ENCODE measurements at places on chromosomes 6 and 20. TPM values are rescaled to one million over a fixed set of nuclear protein-coding genes. Genes with fewer than 3 reads are reported as not detected.

GRCh38 chr20:19026121-19026878, 186.1 kb upstream of the SLC24A3 start:
- peak; percentile 46 for DNase-seq

DNA sequence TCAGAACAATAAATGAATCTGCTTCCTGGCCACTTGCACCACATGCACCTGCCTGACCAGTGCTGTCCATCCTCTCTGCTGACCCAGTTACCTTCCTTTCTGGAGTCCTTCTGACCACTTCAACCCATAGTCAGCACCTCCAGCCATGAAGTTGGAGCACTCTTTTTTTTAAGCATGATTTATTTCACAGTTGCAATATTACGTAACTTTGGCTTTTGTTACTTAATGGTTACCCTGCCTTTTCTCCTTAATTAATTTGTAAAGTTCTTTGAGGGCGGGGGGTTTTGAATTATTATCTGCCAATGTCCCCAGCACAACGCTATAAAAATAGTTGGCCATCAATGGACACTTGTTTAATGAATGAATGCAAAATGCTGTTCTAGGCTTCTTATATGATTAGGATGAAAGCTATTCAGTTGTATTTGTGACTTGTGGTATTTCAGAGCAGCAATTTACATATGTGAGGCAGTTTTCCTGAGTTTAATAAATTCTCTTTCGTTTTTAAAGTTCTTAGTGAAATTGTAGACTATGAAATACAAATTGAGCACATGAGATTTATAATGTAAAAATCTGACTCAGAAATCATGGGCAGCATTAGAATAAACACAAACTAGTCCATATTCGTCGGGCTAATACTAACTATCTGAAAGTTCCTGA, 180.0 kb downstream of the HS3ST5 start:
- DNase-seq: no peak

DNA sequence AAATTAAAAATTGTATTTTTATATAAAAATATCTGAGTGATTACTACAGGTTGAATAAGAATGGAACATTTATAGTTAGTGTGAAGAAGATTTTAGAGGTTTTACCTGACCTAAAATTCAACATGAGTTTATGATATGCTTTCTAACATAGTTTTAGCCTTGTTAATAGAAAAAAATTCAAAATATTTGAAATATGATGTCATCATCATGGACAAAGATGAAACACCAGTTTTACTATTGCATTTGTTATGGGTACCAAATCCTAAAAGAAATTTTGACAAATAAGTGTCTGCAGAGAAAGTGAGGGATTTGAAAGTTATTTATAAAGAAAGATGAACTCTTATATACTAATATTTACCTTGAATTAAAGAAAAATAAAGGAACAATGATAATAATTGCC, 479.7 kb downstream of the TBC1D32 start:
- DNase-seq: no peak

- peak; percentile 49 for DNase-seq
Measured at GRCh38 chr20:23021951-23022350, 13.2 kb upstream of the SSTR4 start.

- DNase-seq: peak; percentile 58
Measured at GRCh38 chr6:144447472-144447871, 162.3 kb downstream of the UTRN start.

DNA sequence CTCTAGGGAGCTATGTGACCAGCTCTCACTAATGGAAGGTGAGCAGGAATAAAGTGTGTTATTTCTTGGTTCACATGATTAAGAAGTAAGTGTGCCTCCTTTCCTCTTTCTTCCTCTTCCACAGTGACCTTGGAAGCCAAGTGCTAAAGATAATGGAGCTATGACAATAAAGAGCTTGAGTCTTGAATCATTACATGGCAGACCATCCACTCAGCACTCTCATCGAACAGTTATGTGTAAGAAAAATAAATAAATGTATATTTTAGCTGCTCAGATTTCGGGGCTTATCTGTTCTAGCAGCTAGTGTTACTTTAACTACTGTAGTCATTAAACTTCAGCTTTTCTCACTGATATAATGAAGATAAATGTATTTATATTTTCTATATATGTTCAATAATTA, 72.9 kb downstream of the HDGFL1 start:
- DNase-seq: no peak

GRCh38 chr20:52270696-52271095, 79.1 kb upstream of the ZFP64 start:
- no peak for DNase-seq

- no peak for DNase-seq
Measured at GRCh38 chr6:107823047-107823557, 1.0 kb downstream of the SCML4 start.

- DNase-seq: no peak
Measured at GRCh38 chr6:14781772-14782525, 463.9 kb upstream of the JARID2 start.

- DNase-seq: no peak
Measured at GRCh38 chr6:33778444-33779121, 10.3 kb downstream of the LEMD2 start.

- DNase-seq: no peak
Measured at GRCh38 chr6:111734068-111735061, 128.7 kb upstream of the TRAF3IP2 start.

- DNase-seq: peak; percentile 73
Measured at GRCh38 chr6:157982563-157983405, 1.1 kb downstream of the SYNJ2 start.

- peak; percentile 55 for DNase-seq
Measured at GRCh38 chr20:4192378-4193068, 177.2 kb upstream of the RNF24 start.

DNA sequence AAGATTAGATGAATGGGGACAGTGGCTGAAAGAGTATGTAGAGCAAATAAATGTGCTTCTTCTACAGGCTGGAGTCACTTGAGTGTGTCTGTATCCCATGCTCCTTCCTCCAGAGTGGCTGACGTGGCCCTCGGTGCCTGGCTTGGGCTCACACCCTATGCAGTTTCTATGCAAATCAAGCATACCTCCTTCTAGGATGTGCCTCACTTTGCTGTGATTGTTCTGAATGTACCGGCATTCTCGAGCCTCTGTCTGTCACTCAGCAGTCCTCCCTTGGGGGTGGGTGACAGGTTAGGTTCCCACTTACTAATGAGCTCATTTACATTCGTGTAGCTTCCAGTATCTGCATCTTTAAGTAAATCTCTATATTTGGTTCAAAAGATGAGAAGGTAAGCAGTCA, 55.1 kb upstream of the HDDC2 start:
- DNase-seq: no peak

GRCh38 chr6:17193106-17193775, 87.9 kb upstream of the RBM24 start:
- no peak for DNase-seq

GRCh38 chr6:26570027-26570809, 26.5 kb upstream of the ABT1 start:
- DNase-seq: no peak

DNA sequence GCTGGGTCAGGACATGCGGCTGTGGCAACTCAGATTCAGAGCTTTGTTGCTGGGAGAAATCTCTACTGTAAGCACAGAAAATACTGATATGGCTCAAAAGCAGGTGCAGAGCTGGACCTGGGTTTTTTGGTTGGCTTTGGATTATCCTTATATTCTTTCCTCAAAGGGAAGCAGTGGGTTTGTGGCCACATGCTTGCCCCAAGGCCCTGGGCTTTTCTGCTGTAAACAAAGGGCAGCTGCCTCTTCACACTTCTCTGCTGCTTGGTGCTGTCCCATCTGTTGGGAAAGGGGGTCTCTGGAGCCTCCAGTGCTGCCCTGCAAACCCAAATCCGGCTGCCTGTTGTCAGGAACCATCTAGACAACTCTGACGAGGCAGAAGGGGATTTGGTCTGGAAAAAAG, 52.4 kb downstream of the ANKRD6 start:
- DNase-seq: no peak

GRCh38 chr6:25006565-25007001, 70.8 kb upstream of the RIPOR2 start:
- peak; percentile 25 for DNase-seq

- peak; percentile 97 for DNase-seq
Measured at GRCh38 chr20:60254901-60255411, 296.7 kb downstream of the CDH26 start.

- DNase-seq: peak; percentile 45
Measured at GRCh38 chr20:24382331-24382730, 87.1 kb upstream of the SYNDIG1 start.

DNA sequence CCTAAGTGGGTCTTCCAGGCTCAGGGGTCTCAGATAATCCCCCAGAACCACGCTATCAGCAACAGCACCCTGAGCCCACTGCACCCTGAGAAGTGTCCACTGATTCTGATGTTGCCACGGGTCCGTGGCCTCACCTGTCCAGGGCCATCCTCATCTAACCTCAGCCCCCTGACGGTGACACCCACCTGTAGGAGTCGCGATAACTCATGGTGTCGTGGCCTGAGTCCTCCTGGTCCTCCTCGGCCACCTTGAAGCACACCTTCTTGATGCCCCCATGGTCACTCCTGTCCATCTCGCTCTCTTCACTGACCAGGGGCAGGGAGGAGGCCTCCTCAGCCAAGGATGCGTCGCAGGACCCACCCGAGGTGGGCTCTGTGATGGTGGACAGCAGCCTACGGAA, 182.1 kb downstream of the PREX1 start:
- no peak for DNase-seq

SLCO4A1 gene
- total RNA-seq: 62.4 TPM

PLCB1 gene
- 18.1 TPM for total RNA-seq

CNR1 gene
- total RNA-seq: 2.5 TPM

CFAP61 gene
- 0.12 TPM for total RNA-seq

FHL5 gene
- total RNA-seq: not detected

LINC00237 gene
- total RNA-seq: not detected

ISM1 gene
- total RNA-seq: 0.39 TPM

MATN4 gene
- 0.10 TPM for total RNA-seq

FOXQ1 gene
- not detected for total RNA-seq

AVP gene
- not detected for total RNA-seq

NRM gene
- total RNA-seq: 29.2 TPM

RNF39 gene
- not detected for total RNA-seq

PAX1 gene
- total RNA-seq: not detected
